Liver (tissue), 10 donors: ENCODE measurements at places on chromosomes 16 and 17. TPM values are rescaled to one million over a fixed set of nuclear protein-coding genes. Genes with fewer than 3 reads are reported as not detected.
A peak's percentile ranks its signal among the peaks of the same experiment; 100 is the strongest.

DNA sequence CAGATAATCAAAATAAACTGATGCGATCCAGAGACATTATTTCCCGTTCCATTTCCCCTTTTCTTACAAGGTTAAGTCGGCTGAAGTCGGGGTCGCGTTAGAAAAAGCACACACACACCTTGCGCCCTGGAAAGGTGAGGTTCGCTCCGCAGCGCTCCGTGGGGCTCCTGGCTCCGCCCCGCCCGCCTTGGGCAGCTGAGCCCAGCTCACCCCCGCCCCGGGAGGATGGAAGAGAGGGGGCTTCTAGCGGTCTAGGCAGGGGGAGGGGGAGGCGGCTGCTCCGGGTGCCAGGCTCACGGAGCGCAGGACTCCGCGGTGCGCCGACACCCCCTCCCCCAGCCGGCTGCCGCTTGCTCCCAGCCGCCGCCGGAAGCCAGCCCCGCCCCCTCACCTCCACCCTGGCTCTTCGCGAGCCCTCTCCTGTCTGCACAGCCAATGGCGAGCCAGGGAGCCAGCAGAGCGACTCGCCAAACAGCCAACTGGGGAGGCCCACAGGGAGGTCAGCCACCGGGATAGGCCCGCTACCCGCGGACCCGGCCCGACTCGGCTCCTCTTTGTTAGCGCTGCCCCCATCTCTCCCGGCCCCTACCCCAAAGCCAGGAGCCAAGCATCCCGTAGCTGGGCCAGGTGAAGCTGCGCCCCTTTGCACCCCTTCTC is 30.4 kb downstream of the FAM222B start:
- DNase-seq, result peak; percentile 94

DNA sequence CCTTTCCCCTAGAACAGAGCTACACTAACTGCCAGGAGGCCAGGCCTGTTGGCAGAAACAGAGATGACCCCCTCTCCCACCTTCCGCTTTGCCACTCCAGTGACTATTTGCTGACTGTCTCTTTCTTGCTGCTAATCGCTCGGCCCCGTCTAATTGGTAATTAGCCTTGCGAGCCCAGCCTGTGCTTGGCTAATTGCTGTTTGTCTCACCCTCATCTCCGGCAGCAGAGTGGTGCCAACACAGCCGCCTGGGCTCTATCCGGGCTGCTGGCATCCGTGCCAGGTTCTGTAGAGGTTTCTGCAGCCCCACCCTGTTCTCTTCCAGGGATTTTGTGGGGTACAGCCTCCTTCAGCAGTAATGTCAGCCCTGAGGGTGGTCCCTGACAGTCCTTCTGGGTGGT is 27.4 kb upstream of the PHB1 start:
- DNase-seq, result no peak

DNA sequence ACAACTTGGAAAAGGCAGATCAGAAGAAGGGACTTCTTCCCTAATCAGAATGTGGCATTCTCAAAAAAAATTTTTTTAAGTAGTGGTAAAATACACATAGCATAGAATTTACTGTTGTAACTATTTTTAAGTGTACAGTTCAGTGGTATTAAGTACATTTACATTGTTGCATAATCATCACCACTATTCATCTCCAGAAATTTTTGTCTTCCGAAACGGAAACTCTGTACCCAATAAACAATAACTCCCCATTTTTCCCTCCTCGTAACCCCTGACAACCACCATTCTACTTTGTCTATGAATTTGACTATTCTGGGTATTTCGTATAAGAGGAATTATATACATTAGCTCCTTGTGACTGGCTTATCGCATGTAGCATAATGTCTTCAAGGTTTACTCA is 18.9 kb downstream of the METTL9 start:
- DNase-seq, result no peak

DNA sequence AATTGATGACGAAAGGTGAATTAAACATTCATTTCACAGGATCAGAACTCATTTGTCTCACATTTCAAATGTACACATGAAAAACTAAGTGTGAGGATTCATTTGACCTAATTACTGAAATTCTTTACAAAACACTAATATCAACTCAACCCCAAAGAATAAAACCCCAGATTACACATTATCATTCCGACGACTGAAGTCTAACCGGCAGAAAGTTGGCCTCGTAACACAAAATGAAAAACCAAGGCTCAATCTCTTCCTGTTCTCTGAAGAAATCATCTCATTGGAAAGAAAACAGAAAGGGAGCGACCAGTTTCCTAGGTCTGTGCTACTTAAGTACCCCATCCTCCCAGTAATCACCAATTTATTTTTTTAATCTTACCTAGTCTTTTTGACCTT is 1.8 kb downstream of the JPT1 start:
- no peak for DNase-seq

GRCh38 chr16:19810817-19811731 is 73.6 kb downstream of the GPRC5B start:
- no peak for DNase-seq

GRCh38 chr17:72408641-72409040 is 287.8 kb downstream of the SOX9 start:
- DNase-seq, result no peak

- DNase-seq, result no peak
Observed at GRCh38 chr16:69523566-69524305, 42.0 kb upstream of the NFAT5 start.

GRCh38 chr17:83010206-83011200 is 68.9 kb upstream of the METRNL start:
- DNase-seq, result peak; percentile 26

DNA sequence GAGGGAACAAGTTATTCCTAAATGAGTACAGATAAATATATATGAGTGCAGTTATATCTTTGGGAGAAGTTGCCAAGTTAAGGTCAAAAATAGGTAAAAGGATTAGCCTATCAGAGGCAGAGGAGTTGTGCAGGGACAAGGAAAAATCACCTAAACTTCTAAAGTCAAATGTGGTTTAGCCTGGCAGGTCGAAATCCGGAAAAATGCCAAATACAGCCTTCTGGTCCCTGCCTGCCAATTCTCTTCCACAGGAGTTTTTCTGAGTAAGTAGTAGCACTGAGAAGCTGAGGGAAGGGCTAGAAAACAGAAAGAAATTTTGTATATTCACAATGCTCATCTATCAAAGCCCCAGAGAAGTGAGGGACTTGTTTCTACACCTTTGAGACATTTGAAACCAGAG is 17.6 kb upstream of the CES5A start:
- no peak for DNase-seq

- no peak for DNase-seq
Observed at GRCh38 chr17:76276461-76277299, 11.5 kb downstream of the UBALD2 start.

DNA sequence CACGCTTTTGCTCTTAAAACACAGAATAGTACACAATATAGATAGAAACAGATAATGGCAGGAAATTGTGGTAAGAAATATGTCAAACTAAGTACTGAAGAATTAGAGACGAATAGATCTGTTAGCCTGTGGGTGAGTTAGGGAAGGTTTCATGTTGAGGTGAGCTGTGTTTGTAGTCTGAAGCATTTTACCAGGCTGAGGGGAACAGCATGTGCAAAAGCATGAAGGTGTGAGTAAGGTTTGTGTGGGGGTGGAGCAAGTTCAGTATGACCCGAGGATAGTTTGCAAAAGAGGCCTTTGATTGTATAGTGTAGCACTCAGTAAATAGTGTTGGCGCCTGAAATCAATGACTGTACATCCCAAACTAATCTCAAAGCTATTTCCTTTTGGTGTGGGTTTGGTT is 13.8 kb downstream of the IGSF6 start:
- DNase-seq, result no peak

DNA sequence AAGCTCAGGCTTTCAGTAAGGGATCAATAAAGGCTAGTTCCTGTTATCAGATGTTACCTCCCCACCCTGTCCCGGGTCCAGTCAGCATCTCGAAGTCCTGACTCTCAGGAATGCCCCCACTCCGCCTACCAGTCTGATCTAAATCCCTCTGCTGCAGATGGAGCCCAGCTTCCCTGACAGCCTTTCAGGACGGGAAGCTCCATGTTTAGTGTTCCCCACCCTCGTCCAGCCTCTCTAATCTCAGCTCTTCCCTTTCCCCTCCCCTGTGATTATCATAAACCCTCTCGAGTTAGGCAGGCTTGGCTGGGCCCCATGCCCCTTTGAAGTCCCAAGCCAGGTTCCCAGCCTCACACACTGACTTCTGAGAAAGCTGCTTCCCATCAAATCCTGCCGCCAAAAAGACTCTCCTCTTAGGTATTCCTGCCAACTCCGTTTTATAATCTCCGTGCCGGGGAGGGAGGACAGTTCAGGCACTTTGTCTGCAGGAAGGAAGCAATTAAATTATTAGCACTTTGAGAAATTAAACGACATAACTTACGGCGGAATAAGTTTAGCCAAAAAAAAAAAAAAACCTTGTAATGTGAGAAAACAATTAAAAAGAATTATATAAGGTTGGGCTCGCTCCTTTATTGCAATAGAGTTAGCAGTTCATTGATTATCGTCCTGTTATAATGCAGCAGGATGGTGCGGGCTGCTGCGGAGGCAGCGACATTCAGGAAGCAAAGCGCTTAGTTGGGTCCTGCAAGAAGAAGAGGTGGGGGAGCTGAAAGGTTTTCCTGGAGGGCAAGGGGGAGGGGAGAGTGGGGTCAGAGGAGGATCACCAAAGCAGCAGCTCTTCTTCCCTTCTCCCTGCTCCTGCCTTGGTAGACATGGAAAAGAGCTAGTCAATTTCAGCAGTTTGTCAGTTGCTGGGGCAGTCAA is 16.8 kb upstream of the ETV4 start:
- DNase-seq, result no peak

DNA sequence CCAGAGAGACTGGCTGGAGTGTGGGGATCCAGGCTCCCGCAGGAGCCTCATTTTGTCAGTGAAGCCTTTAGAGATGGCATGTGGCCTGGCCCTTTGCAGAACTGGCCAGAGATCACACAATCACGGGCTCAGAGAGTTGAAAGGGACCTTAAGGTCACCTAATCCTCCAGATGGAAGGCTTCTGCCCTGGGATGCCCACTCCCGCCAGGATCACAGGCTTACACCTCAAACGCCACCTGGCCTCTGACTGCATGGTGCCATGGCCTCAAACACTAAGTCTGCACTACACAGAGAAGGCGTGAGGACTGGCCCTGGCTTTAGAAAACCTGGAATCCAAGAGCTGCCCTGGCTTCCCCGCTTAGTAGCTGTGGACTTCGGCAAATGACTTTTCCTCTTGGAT is 306.8 kb upstream of the CCL2 start:
- no peak for DNase-seq

GRCh38 chr17:16425698-16426659 is 10.6 kb downstream of the TRPV2 start:
- no peak for DNase-seq

DNA sequence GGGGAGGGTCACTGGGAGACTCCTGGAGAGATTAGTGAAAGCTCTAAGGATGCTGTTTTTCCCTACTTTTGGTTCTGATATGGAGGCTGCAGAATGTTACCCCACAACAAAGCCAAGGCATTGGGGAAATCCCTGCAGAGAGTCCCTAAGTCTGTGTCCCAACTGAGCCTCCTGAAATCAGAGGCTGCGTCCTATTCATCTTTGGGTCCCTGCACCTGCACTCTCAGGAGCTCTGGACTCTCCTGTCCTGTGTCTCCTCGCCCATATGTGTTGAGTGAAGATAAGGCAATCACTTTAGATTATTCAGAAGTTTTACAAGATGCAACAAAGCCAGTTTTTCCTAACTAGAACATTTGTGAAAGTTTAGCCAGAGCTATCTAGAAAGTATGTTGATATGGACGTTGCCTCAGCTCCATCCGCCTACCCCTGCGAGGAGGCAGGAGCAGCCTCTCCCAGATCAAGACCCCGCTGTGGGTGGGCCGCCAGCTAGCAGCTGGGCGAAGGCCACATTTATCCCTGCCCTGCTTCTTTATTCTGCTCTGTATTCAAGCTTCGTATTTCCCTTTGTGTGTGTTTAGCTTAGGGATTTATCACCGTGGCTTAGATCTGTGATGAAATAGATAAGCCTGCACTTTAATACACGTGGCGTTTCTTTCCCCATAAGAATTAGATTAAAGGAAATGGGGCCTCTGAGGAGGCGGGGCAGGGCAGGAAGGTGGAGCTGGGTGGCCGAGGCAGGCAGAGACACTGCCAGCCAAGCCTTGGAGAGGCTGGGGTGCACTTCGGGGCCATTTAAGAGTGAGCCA is 37.4 kb downstream of the SHISA6 start:
- DNase-seq, result no peak

DNA sequence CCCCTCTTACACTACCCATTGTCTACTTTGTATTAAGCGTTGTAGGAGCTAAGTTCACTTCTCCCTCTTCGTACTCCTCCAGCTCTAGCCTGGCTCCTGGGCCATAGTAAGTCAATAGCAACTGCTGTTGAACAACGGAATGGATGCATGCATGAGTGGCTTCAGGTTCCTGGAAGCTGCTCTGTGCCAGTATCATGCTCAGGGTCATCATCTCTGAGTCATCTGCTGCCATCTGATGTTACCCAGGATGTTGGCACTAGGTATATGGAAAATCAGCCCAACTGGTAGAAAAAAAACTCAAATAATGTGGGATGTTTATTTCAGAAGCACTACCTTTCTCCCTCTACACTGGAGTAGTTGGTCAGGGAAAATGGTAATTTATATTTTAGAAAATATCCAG is 536.8 kb downstream of the NPIPA7 start:
- no peak for DNase-seq

The FADS6 gene
- 7.1 TPM for total RNA-seq

The GPR179 gene
- total RNA-seq, result 0.05 TPM

The ZNF423 gene
- 0.42 TPM for total RNA-seq

The PHF12 gene
- total RNA-seq, result 15.5 TPM

The SLC47A1 gene
- total RNA-seq, result 69.2 TPM

The TBC1D3H gene
- total RNA-seq, result not detected

The TMEM100 gene
- total RNA-seq, result 0.09 TPM

The CD300H gene
- total RNA-seq, result 0.47 TPM

The LGALS9B gene
- not detected for total RNA-seq

The CHST5 gene
- total RNA-seq, result not detected
